ENCODE measurements at places on chromosomes 16 and 17.

- no peak for DNase-seq
Observed at GRCh38 chr17:17506181-17506741, 10.1 kb upstream of the RASD1 start.

- DNase-seq, result peak; percentile 73
Observed at GRCh38 chr16:49755313-49755620, 100.6 kb downstream of the ZNF423 start.

DNA sequence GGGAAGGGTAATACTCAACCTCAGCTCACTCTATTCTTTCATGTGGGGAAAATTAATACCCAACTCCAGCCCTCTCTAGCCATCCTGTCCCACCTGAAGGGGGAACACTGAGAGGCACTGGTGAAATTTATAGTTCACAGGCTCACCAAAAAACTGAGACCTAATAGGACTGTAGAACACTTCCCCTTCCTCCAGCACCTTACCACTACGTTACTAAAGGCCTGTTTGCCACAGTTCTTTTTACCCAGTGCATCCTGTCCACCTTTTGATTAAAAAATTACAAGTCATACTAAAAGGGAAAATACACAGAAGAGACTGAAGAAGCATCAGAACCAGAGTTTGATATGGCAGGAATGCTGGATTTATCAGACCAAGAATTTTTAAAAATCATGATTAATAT, 26.0 kb downstream of the DHRS7B start:
- no peak for DNase-seq

DNA sequence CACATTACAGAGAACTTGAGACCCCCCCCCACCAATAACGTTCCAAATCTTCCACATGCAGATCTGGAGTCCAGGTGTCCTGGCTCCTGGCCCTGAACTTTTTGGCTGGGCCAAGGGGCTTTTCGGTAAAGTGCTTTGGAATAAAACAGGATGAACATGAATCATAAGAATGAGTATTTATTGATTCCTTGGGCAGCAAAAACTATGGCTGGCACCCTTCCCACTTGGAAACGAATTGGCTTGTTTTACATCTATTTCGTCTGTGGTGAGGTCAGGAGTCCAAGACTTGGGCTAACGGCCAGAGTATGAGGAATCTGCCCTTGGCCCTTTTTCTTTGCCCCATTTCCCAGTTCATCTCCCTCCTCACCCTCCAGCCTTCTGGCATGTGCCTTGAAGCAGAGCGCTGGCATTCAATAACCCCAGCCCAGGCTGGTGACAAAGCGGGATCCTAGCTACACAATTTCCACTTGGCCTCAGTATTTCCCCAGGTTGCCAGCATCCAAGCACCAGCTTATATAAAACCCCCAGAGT, 4.1 kb upstream of the UBTF start:
- DNase-seq, result peak; percentile 56

DNA sequence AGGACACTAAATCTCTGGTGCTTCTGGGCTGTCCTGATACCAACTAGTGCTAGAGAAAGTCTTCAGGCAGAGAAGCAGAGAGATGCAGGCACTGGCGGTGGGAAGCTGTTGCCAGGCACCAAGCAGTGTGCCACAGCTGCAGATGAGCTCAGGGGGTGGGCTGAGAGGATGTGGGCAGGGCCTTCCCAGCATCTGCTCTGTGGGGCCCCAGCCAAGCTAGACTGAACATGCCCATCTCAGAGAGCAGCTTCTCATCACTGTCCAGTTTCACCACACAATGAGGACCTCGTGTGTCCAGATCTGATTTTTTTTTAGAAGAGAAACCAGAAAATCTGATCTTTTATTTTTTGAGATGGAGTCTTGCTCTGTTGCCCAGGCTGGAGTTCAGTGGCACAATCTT, 17.1 kb downstream of the PSKH1 start:
- no peak for DNase-seq

DNA sequence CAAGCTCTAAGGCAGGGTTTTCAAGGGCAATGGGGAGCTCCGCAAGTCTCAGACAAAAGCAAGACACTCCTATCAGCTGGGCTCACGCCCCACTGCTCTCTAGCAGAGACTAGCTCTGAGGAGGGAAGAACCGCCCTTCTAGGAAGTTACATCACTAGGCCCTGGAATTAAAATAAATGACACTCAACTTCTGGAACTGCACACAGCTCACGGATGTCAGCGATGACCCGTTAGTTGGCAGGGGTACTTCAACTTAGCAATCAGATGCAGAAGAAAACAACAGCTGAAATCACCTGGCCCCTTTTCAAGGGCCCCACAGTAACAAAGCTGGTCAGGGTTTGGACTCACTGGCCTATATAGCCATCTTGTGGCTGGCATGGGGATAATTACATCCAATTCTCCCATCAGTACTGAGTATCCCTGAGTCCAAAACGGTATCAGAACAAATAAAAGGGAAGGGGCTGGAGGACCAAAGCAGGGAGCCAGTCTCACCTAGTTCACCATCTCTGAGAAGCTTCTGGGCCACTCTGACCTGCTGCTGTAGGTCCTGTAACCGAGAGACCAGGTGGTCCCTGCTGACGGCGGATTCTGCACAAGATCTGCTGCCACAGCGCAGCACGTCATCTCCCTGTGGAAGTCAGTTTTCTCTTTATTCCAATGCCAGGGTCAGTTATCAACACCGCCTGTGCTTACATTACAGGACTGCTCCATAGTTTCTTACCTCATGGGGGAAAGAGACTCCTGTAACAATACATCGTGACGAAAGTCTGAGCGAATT, 22.2 kb downstream of the SERPINF1 start:
- DNase-seq, result peak; percentile 89

GRCh38 chr16:67723151-67723910, 4.2 kb upstream of the GFOD2 start:
- peak; percentile 91 for DNase-seq

GRCh38 chr17:33529816-33530215, 236.7 kb upstream of the ASIC2 start:
- no peak for DNase-seq

DNA sequence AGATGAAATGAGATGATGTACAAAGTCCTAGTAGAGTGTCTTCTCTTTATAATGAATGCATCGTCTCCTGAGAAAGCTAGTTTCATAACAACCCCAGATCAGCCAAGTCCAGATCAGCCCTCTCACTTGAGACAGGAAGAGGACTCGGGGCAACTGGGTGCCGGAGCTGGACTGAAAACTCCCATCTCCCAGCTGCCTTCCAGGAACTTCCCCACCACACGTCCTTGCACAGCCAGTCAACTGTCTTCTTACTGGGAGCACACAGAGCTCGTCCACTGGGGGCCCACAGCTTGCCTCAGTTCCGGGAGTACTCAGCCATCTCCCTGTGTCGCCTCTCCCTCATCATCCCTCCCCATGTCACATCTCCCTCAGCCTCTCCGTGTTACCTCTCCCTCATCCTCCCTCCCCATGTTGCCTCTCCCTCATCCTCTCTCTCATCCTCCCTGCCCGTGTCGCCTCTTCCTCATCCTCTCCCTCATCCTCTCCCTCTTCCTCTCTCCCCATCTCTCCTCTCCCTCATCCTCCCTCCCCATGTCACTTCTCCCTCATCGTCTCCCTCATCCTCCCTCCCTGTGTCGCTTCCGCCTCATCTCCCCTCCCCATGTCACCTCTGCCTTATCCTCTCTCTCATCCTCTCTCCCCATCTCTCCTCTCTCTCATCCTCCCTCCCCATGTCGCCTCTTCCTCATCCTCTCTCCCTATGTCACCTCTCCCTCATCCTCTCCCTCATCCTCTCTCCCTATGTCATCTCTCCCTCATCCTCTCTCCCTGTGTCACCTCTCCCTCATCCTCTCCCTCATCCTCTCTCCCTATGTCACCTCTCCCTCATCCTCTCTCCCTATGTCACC, 22.4 kb upstream of the KCNH6 start:
- no peak for DNase-seq

DNA sequence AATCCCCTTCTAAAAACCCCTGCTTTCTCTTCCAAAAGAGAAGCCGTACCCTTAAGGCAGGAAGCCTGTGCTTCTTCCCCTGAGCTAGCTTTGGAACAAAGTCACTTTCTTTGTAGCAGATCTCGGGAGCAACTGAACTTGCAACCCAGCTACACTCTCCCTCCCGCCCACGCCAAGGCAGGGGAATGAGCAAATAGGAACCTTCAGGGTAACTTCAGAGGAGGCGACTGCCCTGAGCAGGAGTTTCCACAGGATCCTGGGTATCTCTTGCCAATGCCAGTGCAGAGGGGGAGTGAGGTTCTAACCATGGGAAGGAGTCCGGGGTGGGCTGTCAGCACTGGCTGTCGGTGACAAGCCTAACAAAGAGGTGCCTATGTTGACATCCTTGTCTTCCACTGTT, 5.9 kb upstream of the PIRT start:
- DNase-seq, result peak; percentile 27

DNA sequence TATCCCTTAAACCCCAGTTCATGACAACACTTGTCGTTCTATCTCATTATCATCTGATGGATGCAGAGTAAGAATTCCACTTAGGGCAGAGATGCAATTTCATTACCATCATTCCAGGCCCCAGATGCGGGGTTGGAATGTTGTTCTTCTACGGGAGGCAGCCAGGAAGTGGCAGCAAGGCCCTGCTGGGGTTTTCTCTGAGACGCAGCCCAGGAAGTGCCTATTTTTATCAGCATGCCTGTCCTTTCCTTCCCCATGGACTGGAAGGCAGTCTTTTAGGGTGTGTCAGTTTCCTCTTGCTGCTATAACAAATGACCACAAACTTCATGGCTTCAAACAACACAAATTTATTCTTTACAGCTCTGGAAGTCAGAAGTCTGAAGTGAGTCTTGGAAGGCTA, 246.6 kb upstream of the DYNLRB2 start:
- DNase-seq, result no peak

GRCh38 chr16:28172336-28172735, 39.4 kb downstream of the XPO6 start:
- no peak for DNase-seq

DNA sequence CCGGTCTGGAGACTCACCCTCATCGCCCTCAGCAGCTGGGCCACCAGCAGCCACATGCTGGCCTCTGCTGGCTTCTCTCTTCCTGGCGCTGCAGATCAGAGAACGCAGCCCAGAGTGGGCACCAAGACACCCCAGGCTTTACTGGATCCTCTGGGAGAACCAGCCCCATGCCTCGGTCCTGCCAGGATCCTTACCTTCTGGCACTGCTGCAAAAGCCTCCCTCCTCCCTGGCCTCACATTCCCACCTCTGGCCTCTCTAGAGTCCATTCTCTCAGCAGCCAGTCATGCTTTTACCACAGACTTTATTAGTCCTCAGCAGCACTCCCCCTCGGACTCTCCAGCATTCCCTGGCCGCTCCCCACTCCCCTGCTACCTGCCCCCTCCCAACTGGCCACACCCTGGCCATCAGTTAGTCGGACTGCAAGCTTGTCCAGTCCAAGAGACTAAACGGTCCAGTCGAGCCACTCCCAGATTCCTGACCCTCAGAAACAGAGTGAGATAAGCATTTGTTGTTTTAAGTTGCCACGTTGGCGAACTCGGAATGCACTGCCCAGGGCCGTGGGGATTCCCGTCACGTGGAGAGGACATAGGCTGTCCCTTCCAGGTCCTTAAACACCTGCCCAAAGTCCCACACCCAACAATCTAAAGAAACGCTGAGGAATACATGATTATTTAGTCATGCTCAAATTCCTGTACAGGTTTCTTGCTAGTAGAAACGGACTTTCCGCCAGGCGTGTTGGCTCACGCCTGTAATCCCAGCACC, 5.9 kb upstream of the SPG7 start:
- peak; percentile 53 for DNase-seq

GRCh38 chr16:30895627-30896260, 670 bp upstream of the CTF1 start:
- DNase-seq, result no peak

DNA sequence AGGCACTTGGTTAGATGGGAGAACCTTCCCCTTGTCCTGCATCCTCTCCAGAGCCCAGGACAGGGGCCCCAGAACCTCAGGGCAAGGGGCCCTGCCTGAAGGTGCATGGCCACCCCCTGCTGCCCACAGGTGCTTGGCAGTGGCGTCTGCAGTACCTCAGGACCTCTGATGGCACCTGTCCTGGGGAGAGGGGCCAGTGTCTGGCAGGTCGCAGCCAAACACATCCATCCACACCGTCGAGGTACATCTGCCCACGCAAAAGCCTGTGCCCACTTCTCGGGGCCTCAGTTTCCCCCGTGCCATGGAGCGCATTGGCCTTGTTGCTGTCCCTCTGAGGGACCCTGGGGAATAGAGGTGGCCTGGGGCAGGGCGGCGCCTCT, 9.3 kb downstream of the MAP2K3 start:
- no peak for DNase-seq

GRCh38 chr17:27906226-27906580, 13.0 kb upstream of the LYRM9 start:
- DNase-seq, result no peak

DNA sequence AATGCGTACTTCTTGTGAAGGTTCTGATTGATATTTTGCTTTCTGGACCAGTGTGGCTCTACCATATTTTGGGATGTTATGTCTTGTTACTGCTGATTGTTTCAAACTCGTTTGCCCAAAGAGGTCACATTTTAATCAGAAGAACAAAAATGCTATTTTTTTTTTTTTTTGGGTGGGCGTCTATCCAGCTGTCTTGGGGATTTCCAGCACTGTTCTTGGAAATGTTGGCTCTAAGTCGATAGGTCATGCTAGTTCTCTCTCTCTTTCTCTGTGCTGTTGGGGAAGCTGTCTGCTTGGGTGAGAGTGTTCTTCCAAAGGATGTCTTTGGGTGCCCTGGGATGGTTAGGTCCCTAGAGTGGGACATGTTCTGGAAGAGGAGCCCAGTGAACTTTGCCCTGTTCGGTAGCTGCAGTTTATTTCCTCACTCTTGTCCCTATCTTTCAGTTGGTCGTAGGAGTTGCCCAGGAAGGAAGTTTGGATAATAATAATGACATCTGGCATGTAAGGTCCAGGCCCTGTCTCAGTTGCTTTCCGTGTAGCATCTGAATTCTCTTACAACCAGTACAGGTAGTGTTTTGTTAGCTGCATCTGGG, 2.9 kb downstream of the IRF8 start:
- DNase-seq, result no peak

- DNase-seq, result peak; percentile 62
Observed at GRCh38 chr17:39740357-39741111, 2.8 kb downstream of the GRB7 start.

DNA sequence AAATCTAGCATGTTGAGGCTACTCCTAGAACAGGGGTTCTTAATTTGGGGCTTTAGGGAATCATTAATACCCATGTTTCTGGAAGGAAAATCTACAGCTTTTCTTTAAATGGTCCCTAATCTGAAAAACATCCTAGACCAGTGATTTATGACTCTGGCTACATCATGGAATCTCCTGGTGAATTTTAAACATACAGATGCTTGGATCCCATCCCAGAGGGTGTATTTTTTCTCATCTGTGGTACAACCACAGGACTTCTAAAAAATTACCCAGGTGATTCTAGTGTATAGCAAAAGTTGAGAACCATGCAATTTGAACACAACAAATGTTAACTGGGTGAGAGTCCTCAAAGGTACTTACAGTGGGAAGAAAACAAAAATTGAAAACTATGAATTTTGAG, 41.5 kb downstream of the KANSL1 start:
- peak; percentile 35 for DNase-seq

All from astrocyte of the hippocampus (primary cell).